ENCODE measurements at places on chromosomes 16 and 17.

DNA sequence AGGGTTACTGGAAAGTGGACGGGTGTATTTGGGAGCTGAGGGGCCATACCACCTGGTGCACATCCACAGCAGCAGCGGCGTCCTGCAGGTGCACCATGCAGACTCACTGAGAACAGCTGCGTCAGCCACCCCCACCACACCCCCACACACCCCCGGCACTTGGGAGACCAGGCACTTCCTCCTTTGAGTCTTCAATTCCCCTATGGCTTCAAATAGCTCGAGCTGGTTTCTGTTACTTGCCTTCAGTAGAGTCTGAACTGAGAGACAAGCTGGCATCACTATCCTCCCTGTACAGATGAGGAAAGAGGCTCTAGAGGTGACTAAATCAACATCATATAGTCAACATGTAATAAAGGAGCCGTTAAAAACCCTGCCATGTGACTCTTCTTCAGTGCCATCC is 15.4 kb downstream of the CUEDC1 start:
- DNase-seq, result no peak

- DNase-seq, result no peak
These were observed 1.1 kb upstream of the PRPSAP1 start for GRCh38 chr17:76354747-76355310.

DNA sequence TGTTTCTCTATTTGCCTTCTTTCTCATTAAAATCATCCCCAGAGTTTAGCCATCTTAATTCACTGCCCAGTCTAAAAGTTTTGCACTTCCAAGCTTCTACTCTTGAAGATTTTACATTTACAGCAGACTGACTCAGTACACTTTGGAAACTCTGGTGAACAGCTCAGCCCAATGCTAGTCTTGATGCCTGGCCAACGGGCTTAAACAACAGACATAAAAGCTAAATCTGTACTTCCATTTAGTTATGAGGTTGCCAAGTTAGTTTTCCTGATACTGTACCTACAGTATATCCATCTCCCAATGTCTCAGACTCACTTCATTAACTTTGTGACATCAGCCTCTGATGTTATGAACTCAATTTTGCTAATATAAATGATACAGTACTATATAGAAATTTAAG is 891.8 kb upstream of the SOX9 start:
- DNase-seq, result no peak

DNA sequence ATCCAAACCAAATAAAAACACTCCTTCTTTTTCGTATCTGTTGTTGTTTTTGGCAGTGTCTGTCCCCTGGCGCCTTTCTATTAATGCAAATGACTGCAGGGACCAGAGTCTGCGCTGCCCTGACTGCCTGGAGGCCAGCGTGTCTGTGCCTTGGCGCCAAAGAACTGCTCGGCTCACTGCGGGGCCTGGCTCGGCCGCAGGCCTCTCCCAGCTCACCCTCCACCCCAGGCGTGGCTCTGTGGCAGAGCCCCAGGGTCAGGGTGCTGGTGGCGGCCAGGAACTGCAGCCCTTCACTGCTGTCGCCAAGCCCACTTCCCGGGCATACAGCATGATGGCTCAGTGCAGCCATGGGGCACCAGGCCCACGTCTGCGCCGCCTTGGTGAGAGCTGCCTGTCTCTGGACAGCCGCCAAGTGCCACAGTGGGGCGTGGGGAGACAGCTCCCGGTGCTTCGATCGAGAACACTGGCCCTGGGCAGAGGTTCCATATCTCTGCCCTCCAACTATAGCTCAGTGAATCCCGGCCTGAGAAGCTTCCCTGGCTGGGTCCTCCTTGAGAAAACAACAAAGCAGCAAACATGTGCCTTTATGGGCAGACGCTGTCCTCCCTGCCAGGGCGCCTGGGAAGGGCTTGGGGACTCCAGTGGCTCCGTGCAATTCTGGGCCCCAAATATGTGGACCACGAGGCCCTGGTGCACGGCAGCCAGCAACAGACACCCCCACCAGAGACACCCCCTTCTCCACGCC is 11.1 kb downstream of the CANT1 start:
- peak; percentile 35 for DNase-seq

DNA sequence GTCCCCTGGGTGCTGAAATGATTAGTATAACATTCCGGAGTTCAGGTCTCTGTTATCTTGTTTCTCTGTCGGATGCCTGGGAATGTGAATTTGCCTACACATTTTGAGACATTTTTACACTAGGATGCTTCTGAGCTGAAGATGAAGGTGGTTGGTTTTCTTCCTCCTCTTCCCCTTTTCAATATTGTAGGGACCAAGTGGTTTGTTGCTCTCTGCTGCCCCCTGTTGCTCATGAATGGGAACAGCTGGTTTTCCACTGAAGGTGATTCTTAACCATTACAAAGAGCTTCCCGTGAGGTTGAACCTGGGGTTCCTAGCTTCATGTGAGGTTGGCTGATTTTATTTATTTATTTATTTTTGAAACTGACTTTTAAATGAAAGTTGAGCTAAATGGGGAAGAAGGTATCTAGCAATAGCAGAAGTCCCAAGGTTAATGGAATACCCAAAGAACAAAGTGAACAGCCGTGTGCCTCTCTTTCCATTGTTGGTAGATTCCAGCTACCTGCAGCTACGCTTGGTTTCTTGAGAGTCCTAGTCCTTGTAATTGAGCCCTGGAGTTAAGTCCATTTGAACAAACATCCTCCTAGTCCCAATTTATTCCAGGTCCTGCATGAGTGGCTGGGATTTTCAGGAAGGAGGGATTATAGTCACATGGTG is 983.9 kb upstream of the EEF2KMT start:
- DNase-seq, result no peak

DNA sequence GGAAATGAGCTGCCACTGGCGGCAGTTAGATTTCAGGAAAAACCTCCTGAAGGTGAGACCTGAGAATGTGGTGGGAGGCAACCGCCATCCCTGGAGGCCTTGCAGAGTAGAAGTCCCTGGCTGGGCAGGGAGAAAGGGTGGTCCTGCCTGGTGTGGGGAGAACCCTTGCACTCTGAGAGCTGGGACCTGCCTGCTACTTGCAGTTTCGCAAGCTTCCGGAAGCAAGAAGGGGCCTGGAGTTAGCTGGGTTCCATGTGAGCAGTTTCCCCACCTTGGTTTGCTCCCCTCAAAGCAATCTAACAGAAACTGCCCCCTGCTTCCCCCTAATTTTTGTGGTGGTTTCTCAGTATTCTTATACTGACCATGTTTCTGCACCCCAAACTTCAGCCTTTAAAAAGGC is 6.5 kb downstream of the ZNF629 start:
- DNase-seq, result no peak

DNA sequence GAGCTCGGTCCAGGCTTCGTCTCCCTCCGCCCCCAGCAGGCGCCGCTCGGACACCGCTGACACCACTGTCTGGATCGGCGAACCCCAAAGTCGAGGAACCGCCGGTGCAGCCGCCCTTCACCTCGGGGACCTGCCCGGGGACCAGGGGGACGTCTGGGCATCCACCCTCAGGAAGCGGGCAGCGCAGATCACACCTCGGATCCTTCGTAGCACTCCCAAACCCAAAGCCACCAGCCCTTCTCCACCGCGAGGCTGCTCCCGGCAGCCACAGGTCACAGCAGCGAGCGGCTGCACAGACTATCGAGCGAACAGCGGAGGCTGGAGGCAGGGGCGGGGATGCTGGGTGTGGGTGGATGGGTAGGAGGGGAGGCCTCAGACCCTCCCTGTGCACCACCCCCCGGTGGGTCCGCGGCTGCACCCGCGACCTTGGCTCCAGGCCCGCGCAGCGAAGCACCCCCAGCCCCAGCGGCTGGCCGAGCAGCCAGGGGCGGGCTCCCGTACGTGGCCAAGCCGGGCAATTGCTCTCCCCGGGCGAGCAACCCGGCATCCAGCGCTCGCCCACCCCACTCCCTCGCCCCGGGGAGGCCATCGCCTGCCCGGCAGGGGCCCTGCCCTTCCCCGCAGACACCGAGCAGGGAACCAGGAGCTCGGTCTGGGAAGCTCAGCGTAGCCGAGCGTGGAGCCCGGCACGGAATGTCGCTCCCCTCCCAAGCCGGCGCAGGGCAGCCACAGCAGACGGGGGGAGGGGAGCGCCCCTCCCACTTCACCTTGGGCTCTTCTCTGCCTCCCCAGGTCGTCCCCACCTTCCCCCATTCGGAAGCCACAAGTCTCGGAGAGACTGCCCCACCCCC is 1.0 kb downstream of the SDK2 start:
- no peak for DNase-seq

GRCh38 chr17:73064084-73064938 is 28.2 kb downstream of the SLC39A11 start:
- no peak for DNase-seq

DNA sequence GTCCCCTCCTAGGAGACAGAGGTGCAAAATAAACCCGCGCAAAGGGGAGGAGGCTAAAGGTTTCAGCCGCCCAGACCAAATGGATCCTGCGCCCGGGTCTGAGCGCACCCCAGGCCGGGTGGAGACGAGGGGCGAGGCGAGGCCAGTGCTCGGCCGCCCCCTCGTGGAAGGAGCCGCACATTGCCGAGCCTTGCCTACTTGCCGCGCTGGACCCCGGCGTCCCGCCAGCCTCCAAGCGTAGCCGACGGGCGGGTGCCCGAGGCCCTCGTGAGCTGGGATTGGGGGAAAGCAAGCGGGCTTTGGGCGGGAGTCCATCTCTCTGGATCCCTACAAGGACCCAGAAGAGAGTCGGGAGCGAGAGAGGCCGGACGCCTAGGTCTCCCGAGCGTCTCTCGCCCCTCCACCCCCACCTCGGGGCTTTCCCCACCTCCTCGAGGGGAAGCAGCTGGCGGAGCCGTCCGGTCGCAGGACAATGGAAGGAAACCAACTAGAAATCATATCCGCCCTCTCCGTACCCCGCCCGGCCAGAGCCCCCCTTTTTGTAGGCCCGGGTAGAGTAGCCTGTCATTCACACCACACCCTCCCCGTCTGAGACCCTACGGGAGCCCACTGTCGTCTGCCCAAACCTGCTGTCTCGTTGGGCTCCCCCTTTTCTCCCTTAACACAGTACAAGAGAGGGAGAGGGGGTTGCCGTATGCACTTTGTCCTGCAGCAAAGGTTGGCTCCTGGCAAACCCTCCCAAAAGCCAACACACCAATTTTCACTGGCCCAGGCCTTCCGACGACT is 664 bp upstream of the BCL6B start:
- peak; percentile 56 for DNase-seq

DNA sequence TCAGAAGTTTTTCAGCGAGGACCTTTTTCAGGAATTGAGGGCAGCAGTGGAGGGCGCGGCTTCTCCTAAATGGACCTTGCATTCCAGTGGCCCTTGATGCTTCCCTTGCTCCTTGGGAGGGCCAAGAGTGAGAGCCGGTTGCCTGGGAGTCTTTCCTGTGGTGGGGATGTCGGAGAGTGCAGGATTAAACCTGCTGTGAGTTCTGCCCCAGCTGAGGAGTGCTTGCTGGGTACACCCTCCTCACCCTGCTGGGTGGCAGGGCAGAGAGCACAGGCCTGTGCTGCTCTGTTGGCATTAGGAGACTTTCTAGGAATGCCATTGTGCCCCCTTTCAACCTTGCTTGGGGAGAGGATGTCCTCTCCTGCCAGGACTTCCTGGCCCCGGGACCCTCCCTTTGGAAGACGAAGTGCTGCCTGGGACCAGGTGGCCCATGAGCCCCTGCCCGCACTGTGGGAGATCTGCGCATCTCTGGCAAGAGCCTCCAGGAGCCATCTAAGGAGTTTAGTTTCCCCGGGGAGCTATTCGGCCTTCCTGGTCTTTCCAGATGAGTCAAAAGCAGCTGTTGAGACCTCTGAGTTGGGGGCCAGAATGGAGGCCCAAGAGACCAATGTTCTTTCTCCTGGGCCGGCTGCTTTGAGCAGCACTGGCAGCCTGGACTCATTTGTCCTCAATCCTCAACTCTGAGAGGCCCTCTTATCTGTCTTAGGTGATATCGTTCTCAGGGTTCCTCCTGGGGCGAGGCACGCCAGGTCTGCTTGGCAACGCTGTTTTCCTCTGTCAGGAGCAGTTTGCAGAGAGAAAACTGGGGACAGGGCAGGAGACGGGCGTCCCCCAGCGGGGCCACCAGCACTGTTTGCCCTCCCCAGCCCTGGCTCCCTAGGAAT is 5.6 kb downstream of the LLGL2 start:
- DNase-seq, result no peak

All from fibroblast of gingiva (primary cell).